ENCODE measurements at places on chromosomes 6 and 20. TPM values are rescaled to one million over a fixed set of nuclear protein-coding genes. Genes with fewer than 3 reads are reported as not detected.

Gene STK4
- total RNA-seq: 33.1 TPM

Gene HMGCLL1
- 2.6 TPM for total RNA-seq

Gene PTGIS
- total RNA-seq: 41.7 TPM

Gene POPDC3
- total RNA-seq: 0.98 TPM

Gene CST5
- not detected for total RNA-seq

Gene BCAS4
- total RNA-seq: 22.2 TPM

Data from breast epithelium (tissue), 4 donors.